T follicular helper cell (primary cell): ENCODE measurements at places on chromosomes 6 and 20.

DNA sequence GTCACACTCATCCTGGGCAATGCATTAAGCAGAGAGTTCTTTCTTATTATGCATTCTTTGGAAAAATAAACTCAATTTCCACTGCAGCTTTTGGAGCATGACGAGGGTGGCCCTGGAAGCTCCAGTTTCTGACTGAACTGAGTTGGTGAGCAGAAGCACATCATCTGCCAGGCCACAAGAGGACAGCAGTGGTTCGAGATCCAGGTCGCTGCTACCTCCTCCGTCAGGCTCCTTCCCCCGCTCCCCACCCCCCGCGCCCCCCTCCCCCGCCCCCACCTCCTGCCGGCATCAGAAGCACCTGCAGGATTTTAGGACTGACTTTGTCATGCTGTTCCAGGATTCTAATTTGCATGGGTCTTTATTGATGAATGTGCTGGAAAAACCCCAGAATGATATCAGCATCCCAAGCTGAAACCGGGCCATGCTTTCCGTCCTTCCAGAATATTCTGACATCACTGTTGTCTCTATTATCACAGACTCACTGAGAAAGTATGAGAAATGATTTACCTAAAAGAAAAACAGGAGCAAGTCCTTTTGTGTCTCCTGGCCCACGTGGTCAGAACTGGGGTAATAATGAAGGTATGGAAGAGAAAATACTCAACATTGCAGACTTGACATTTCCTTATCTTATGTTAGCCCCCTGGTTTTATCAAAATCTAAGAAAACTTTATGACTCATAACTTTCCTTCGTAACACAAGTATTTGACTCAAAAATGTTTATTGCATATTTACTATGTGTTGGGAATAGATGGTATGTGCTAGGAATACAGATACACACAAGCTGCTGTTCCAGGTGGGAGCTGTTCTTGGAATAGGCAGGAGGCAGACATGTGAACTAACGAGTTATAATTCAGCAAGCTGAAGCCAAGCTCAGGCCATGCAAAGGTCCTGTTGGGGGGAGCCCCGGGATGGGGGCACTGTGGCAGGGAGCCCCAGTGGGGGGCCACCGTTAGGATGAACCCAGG, 220.2 kb upstream of the EXOC2 start:
- no peak for DNase-seq

- DNase-seq = no peak
Measured at GRCh38 chr6:148021165-148021564, 321.5 kb upstream of the SASH1 start.

DNA sequence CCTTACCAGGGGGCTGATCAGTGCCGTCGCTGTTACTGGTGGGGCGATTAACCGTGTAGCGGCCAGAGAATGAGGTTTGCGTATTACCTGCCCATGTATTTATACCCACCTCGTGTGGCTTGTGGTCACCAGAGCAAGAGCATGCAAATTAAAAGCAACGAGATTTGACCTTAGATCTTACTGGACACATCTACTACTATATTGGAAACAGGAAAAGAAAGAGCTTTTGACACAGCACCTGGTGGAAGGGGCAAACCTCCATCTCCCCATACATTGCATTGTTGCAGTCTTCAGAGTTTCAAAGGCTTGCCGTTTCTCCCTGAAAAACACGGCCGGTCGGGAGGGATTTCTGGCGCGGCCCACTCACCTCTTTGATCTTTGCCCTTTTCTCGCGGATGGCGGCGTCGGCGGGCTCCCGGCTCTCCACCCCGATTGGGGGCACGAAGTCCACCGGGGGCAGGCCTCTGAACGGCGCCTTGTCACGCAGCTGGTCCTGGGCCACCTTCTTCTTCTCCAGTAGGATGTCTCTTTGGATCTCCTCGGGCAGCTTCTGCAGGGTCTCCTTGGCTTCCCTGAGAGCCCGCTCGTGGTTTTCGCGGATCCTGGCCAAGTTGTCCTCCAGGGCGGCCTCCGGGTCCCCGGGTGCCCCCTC, 1.3 kb downstream of the MAN1A1 start:
- no peak for DNase-seq

DNA sequence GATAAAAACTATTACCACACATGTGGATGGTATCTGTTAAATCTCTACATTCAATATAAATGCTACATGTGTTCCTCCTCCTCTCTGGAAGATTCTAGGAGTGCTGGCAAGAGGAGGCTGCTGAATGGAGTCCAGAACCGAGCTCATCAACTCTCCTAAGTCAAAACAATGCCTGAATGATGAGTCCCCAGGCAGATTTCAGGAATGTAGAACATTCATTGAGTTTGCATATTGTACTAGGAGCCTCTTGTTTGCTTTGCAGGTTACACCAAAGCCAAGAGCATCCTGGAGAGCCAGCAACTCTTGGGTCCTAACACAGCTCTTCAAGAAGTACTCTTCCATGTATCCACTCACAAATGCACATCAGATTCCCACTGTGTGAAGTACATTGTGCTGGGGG, 117.6 kb upstream of the UST start:
- DNase-seq = no peak

- DNase-seq = no peak
Measured at GRCh38 chr6:93550551-93551276, 131.4 kb upstream of the EPHA7 start.

DNA sequence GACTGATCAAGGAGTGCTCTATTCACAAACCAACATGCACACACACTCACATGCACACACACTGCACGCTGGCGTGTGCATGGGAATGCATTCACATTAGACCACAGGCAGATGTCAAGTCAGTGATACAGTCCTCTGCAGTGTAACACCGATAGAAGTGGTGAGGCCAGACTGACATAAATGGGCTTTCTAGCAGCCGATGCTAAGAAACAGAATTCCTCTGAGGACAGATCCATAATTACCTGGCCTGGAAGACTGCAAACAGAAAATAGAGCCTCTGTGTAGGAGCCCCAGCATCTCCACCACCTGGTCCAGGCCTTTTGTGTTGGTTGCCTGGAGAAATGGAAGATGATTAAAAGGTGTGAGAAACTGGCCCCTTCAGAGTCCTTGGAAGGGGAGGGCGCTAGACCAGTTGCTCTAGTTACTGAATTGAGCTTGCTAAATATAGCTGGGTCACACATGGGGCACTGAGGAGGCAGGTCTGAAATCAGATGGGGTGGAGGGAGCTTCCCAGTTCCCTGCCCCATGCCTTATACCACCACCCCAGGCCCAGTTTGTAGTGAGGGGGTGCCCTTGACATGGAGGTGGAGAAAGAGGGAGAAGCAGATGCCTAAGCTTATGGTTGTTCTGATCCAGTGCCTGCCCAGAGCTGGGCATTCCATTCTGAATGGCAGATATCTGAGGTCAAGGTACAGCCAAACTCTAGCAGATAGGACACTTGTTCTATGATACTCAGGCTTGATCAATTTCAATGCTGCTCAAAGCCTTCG, 233.8 kb downstream of the LRFN2 start:
- no peak for DNase-seq

- no peak for DNase-seq
Measured at GRCh38 chr6:56916849-56917551, 37.9 kb upstream of the BEND6 start.

DNA sequence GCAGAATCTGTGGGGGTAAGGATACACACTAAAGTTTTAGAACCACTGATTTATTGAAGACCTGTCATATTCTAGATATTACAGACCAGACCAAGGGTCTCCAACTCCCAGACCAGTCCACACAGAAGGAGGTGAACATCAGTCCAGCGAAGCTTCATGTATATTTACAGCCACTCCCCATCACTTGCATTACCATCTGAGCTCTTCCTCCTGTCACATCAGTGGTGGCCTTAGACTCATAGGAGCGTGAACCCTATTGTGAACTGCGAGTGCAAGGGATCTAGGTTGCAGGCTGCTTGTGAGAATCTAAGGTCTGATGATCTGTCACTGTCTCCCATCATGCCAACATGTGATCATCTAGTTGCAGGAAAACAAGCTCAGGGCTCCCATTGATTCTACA, 5.0 kb upstream of the BCLAF1 start:
- no peak for DNase-seq

DNA sequence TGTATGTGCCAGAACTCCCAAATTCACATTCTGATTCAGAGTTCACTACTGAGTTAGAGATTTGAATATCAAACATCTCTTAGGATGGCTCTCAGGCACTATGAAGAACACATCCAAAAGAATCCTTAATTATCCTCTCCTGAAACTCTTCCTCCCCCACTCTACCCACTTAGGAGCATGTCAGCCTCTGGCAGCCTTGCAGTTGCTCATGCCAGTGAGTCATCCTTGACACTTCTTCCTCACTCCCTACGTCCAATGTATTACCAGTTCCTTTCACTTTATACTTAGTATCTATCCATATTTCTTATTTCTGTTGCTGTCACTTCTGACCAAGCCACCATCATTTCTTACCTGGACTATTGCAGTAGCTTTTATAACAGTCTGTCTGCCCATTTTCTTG, 192.0 kb upstream of the IMPG1 start:
- DNase-seq = no peak

DNA sequence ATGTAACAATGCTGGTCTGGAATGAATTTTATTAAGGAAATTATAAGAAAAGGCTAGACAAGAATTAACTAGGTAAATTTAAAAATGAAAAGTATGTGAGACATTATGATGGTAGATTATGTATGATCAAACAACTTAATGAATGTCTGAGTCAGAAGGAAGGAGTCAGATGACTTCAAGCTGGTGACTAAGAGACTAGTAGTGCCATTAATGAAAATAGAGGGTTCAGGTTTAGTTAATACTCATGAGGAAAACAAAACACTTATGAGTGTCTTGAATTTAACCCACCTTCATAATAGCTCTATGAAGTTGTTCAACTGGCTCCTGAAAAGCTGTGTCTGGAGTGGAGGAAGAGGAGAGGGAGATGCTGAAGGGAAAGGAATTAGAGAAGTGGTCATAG, 256.3 kb downstream of the ADGRB3 start:
- no peak for DNase-seq

DNA sequence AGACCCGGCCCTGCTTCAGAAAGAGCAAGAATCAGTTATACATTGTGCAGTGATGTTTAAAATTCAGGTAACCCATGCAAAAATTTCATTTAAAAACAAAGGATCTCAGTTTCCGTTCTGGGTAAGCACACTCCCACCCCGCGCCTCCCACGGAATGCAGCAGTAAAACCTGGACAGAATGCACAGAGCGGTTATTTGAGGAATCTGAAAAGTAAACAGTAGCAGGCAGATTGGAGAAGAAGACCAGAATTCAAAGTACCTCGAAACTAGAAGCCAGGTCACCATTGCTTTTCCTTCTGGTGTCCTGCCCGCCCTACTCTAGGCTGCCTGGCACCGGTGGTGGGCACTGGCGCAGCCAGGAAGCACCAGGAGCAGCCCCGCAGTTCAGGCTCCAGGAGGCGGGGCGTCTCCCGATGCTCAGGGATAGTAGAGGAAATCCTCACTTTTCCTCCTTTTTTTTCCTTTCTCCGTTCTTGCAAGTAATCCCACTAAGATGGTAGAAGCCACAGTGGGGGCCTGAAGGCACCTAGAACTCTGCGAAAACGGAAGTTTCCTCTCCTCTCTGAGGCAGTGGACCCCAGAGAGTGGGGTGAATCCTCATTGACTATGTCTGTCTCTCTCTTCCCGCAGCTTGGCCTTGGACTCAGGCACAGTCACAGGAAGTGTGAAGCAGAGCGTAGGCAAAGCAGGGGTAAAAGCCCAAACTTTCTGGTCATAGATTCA, 28.3 kb downstream of the METTL24 start:
- DNase-seq = no peak

DNA sequence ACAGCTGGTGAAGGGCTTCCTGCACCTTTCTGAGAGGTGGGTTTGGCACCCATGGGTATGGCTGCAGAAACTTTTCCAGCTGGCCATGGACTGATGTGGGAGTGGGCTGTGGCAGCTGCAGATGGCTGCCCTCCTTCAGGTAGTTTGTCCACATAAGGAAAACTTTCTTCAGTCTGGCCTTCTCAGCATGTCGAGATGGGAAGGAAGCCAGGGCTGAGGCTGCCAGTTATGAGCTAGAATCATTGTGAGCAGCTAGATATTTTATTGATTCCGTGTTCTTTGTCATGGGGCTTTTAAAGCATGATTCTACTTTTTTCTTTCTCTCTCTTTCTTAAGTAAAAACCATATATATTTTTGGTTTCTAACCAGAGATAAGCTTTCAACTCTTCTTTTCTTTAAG, 16.6 kb downstream of the NKX2-4 start:
- no peak for DNase-seq

- no peak for DNase-seq
Measured at GRCh38 chr6:100721256-100721655, 159.9 kb downstream of the ASCC3 start.

DNA sequence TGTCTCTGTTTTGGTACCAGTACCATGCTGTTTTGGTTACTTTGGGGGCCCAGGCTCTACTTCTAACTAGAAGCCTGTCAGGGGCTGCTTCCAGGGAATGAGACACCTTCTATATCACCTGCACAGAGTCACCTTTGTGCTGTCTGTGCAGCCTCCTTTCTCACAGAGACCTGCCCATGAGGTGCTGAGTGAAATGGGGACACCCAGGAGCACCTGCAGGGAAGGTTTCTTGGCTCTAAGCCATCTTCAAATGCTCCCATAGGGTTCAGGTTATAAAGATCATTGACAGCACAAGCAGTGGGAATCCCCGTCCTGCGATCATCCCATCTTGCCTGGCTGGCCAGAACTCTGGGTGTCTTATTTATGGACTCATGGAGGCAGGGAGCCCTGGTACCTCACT, 19.1 kb downstream of the GABRR2 start:
- no peak for DNase-seq

DNA sequence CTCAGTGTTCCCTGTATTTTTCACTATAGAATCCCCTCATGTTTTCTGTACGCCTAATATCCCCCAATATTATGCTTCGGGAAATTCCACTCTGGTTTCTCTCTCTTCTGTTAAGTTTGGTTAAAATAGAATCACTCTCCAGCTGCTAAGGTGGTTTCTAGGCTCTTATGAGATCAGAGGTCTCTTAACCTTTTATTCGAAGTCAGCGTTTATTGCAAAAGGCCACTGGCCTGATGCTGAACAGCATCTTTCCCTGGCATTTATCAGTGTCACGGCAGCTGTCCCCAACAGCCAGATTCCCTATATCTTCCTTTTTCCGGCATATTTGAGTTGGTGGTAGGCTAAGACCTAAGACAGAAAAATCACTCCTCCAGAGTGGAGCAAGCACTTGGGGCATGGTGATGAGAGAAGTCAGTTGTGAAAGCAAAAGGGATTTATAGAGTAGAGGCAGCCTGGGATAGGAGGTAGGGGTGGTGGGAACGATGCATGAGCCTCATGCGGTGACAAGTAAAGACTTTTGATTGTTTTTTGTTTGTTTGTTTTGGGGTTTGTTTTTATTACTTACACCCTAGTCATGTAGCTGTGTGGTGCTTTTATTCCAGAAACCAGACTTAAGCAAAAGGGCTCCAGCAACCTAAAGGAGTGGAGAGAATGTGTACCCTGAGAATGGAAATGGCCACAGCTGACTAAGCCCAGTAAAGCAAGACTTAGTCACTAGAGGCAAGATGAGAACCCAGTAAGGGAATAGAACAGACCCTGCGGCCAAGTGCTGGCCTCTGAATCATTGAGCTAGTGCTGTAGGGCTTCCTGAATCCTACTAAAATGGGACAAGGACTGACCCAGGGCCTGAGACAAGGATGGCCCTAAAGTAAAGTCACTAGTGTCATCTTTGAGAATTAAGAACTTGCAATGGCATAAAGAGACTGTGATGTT, 233.0 kb upstream of the PRND start:
- no peak for DNase-seq
